ENCODE measurements at places on chromosomes 3 and 15.

- no peak for DNase-seq
Observed at GRCh38 chr3:195221015-195221853, 49.7 kb downstream of the XXYLT1 start.

- no peak for DNase-seq
Observed at GRCh38 chr15:41847981-41848380, 9.3 kb downstream of the PLA2G4B start.

DNA sequence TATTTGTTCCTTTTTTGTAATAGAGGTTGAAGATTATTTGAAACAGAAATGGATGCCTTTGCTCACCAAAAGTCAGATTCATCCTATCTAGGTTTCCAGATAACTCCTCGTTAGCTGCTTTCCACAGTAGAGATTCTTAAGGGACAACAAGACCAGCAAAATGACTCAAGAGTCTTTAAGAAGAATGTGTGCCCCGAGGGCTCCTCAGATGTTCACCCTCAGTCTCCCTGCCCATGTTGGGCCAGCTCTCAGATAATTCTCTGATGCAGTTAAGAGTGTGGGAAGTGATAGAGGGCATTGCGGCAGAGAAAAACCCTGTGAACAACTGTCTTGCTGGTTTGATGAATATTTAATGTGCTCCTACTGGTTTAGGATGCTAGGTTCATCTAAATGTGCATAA, 251.1 kb downstream of the PTPRG start:
- DNase-seq, result no peak

GRCh38 chr3:176906046-176906905, 291.0 kb downstream of the TBL1XR1 start:
- no peak for DNase-seq

DNA sequence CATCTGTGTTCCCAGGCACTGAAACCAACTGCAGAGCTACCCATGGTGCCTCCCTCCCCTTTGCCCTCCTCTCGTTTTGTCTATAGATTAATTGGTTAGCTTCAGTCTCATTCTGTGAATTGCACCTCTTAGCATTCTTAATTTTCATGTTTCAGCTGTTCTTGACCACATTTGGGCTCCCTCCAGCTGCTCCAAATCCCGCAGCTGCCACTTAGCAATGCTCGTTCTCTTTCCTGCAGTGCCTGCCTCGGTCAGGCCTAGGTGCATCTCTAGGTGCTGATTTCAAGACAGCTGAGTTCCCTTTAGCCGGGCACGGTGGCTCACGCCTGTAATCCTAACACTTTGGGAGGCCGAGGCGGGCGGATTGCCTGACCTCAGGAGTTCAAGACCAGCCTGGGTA, 47.0 kb upstream of the SMAD3 start:
- no peak for DNase-seq

DNA sequence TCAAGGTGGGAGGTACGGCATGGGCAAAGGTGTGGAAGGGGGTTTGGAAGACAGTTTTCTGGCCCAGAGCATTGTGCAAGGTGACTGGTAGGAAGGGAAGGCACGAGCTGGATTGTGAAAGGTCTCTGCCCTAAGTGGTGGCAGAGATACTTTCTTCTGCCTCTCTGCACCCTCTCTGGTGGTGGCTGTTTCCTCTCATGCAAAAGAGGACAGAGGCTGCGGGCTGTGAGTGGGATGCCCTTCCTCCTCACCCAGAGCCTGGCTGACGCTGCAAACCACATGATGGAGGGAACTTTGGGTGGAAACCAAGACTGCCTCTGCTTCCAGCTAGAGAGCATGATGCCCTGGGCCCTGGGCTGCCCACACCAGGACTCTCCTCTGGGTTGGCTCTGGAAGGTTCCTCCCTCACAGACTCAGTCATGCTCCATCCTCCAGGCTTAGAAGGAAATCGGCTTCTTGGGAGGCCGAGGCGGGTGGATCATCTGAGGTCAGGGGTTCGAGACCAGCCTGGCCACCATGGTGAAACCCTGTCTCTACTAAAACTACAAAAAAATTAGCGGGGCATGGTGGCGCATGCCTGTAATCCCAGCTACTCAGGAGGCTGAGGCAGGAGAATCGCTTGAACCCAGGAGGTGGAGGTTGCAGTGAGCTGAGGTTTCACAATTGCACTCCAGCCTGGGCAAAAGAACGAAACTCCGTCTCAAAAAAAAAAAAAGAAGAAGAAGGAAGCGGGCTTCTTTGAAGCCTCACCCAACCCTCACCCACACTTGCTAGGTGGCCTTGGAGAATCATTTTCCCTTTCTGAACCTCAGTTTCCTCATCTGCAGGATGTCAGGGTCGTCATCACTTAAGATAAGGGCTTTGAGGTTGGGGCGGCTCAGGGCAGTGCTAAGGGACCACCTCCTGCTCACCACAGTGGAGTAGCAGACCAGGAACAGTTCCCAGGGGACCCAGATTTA, 8.3 kb downstream of the PSTPIP1 start:
- peak; percentile 67 for DNase-seq

DNA sequence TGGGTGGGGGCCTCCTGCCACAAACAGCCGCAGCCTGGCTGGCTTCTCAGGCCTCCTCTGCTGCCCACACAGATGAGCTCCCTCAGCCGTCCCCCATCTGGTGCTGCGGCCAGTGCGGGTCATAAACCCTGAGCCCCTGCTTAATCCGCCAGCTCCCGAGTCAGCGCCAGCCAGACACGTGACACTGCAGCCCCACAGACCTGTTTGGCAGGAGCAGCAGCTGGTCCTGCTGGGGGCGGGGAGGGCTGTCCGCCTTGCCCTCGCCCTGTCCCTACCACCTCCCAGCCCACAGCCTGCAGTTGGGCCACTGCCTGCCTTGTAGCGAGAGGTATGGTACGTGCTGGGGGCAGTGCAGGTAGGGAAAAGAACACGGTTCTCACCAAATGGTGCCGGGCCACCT, 86.2 kb downstream of the IQSEC1 start:
- DNase-seq, result no peak

GRCh38 chr3:124035463-124036121, 43.7 kb upstream of the ROPN1 start:
- DNase-seq, result no peak

DNA sequence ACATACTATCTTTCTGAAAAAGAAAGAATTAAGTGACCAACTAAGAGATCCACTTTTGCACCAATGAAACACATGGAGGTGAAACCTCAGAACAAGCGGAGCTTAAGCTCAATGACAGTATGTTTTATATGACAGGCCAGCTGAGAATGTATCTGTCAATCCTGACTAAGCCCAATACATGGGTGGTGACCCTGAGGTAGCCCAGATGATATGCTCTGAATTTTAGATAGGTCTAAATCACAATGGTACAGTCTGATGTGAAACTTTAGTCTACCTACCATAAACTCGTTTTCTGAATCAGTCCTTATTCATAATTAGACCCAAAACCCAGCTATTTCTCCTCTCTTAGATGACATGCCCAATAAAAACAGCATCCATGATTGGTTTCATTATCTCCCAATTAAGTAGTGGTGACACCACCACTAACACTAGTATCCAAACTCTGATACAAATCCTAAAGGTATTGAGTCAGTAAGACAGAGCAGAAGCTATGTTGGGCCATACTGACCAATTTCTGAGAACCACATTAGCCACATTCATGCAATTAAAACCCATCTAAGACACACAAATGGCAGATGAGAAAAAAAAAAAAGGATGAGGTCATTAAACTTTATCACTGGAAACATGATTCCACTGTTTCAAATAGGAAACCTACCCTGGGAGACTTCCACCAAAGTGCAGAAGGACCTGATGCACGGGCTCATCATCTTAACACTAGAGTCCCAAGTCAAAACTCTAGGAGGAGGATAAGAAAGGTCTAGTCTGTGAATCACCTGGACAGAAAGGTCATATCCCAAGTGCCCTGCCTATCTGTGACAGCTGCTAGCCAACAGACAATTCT, 20.6 kb downstream of the CMTM6 start:
- DNase-seq, result no peak

GRCh38 chr15:98304371-98304770, 343.9 kb downstream of the ARRDC4 start:
- no peak for DNase-seq

- DNase-seq, result no peak
Observed at GRCh38 chr3:120081719-120082118, 12.5 kb downstream of the GSK3B start.

DNA sequence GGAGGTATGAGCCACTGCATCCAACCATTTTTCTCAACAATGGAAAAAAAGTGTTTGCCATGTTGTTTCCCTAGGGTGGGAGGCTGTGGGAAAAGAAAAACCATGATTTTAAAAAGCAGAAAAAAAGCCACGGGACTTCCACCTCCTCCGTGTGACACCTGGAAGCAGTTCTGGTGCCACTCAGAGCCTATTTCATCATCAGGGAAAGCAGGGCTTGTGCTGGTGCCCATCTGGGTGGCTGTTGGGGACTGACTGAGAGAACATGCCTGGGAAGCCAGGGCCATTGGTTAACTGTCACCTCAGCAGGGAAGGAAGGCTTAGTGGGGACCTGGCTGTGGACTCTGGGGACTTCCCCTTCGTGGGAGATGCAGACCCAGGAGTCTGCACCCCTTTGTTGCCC, 7.3 kb downstream of the RNU5B-1 start:
- no peak for DNase-seq

- DNase-seq, result no peak
Observed at GRCh38 chr3:73148206-73148605, 86.7 kb downstream of the EBLN2 start.

- no peak for DNase-seq
Observed at GRCh38 chr3:172279191-172279640, 169.0 kb downstream of the GHSR start.

GRCh38 chr3:55075846-55076245, 148.0 kb upstream of the LRTM1 start:
- no peak for DNase-seq

- DNase-seq, result no peak
Observed at GRCh38 chr15:39888243-39888642, 31.8 kb downstream of the GPR176 start.

GRCh38 chr3:87167628-87168456, 59.3 kb upstream of the CHMP2B start:
- peak; percentile 10 for DNase-seq

- no peak for DNase-seq
Observed at GRCh38 chr3:107690522-107691138, 167.9 kb downstream of the BBX start.

DNA sequence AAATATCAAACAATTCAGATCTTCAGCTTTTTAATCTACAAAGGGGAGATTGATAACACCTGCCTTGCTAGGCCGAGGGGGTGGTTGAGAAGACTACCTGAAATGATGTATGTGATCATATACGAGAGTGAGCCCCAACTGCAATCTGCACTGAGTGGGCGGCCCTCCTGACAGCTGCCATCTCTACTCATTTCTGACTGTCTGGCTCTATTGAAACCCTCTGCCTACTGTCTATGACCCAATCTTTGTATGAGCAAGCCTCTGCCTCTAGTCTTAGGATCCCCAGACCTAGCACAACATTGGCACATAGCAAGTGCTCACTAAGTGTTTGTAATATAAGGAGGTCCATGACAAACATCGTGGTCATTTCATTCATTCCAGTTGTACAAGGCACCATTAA, 144.4 kb upstream of the NR2F2 start:
- no peak for DNase-seq

DNA sequence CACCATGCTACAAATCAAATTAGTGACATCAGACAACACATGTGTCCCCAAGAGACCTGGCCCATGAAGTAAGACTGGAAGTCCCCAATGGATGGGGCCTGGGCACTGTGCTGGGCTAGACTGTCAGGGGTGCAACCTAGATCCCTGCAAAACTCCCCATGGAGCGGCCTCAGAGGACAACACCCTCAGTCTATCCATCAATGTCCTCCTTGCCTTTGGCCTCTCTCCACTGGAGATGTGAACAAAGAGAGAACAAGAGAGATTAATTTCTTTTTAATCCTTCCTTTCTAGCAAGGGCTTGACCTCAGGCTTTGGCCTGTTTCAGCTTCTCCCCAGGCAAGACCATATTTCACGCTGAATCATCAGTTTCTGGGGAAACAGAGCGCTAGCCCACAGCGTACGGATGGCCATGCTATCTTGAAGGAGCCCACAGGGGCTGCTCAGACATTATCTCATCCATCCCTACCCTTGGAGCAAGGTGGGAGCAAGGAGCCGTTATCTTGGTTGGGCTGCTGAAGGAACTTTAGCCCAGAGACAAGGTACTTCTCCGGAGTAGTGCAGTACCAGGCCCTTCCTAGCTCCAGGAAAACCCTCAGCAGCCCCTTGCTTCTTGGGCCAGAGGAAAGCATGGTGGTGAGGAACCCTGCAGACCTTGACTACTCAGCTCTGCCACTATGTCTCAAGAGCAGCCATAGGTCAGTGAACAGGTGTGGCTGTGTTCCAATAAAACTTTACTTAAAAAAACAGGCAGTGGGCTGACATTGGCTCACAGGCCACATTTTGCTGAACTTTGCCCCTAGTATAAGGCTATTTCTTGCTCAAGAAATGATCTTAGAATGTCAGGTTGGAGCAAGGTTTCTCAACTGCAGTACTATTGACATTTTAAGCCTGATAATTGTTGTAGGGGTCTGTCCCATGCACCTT, 72.7 kb upstream of the WNT5A start:
- DNase-seq, result no peak

- no peak for DNase-seq
Observed at GRCh38 chr3:126917232-126917804, 65.6 kb upstream of the PLXNA1 start.

DNA sequence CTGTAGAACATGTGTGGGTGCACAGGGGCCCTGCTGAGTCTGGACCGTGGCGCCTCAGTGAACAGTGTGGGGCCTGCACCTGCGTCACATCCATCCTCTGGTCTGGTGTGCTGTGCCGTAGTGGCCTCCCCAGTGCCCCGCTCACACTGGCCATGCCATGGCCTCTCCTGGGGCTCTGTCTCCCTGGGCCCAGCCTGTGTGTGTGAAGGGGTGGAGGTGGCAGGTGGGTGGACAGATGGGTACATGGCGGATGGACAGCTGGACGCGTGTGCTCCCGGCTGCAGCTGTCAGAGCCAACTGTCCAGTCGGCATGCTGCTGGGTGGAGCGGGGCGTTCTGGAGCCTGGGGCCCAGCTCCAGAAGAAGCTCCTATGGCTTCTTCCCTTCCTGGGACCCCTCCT, 17.8 kb downstream of the PLXNA1 start:
- DNase-seq, result no peak

DNA sequence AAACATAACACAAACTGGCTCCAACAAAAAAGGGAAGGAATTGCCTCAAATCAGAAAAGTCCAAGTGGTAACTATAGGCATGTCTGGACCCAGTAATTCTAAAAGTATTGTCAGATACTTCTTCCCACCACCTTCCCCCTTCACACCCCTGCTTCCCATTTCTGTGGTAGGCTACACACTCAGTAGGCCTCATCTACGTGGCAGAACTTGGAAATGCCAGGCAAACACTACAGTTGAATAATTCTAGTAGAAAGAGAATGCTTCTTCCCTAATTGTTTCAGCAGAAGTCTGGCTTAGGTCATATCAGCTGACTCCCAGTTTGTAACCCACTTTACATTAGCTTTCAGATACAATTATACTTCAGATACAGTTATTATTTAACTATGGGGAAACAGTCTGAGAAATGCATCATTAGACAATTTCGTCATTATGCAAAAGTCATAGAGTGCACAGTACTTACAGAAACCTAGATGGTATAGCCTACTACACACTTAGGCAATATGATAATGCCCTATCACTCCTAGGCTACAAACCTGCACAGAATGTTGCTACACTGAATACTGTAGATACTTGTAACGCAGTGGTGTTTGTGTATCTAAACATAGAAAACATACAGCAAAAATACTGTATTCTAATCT, 6.4 kb downstream of the SETMAR start:
- no peak for DNase-seq

Data from activated gamma-delta T cell treated with Interleukin-2 at 50 U/mL for 16 hours (primary cell).